NCI-H187 (cell line): ENCODE measurements at places on chromosomes 11 and 22.

GRCh38 chr11:38169286-38169685 is 1571.2 kb upstream of the RAG2 start:
- no peak for DNase-seq

GRCh38 chr11:17505146-17505545 is 28.5 kb upstream of the ABCC8 start:
- no peak for DNase-seq

DNA sequence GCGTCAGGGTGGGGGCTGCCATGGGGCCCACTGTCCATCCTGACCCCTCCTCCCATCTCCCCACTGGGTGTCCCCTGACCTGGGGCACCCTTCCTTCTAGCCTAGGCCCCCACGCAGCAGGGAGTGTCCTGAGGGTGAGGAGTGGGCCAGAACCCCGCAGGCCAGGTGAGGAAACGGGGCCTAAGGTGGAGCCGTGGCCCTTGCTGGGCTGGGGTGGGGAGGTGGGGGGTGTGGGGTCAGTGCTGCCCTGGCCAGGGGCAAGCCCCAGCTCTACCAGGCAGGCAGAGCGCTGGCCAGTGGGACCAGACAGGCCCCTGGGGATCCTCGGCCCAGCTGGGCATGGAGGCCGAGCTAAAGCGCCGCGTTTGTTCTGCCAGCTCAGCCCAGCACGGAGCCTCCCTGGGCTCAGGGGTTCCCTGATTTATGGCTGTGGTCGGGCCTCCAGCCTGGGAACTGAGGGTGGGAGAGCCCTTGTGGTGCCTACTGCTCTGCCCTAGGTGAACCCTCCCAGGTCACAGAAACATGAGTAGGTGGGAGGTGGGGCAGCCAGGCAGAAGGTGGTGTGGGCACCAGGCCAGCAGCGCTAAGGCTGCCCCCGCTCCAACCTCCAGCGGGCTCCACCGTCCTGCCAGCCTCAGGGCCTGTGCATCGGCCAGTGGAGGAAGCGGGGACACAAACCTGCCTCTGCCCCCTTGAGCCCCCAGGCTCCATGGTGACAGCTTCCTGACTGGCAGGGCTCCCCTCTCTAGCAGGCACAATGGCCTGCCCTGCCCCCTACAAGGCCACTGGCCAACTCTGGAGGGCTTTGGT is 22.4 kb downstream of the TRMU start:
- DNase-seq, result no peak

GRCh38 chr22:29431986-29432385 is 6.4 kb upstream of the RFPL1 start:
- no peak for DNase-seq

DNA sequence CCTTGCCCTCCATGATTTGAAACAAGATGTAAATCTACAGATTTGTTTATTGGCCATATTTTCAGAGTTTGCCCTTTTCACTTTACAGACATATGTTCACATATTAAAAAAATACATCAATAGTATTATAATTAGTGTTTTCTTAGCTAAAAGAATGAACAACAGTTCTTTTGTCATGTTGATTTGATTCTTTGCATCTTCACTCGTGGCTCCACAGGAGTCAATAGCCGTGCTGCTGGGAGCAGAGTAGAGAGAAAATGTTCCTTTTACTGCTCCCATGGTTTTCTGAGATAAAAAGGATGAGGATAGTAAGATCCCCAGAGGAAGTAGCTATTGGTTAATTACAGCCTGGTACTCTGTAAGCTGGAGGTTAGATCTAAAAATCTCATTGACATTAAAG is 151.2 kb downstream of the PGR start:
- DNase-seq, result no peak

GRCh38 chr22:17007852-17008731 is at the start of gene GAB4:
Gene GAB4, minus strand, starts transcription at chr22:17008222. Its CDS starts 108 bp downstream, at chr22:17008114.
- DNase-seq, result no peak

GRCh38 chr22:22555596-22555995 is 3.5 kb downstream of the PRAME start:
- no peak for DNase-seq

DNA sequence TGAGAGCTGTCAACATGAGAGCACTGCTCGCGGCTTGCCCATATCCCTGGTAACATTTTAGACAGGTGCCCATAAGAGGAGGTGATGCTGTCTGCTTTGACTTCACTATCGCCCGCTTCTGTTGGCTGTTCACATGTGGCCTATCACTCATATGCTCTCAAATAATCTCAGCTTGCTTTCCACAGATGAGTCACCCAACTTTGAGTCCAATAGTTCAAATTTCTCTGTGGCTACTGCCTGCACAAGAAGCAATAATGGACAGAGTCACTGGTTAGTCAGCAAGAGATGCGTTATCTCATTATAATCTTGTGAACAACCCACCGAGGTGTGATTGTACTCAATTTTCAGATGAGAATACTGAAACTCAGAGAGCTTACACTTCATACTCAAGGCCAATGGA is 1714.1 kb downstream of the LRRC4C start:
- DNase-seq, result no peak

- DNase-seq, result no peak
Measured at GRCh38 chr11:3208272-3208671, 10.3 kb downstream of the MRGPRG start.

DNA sequence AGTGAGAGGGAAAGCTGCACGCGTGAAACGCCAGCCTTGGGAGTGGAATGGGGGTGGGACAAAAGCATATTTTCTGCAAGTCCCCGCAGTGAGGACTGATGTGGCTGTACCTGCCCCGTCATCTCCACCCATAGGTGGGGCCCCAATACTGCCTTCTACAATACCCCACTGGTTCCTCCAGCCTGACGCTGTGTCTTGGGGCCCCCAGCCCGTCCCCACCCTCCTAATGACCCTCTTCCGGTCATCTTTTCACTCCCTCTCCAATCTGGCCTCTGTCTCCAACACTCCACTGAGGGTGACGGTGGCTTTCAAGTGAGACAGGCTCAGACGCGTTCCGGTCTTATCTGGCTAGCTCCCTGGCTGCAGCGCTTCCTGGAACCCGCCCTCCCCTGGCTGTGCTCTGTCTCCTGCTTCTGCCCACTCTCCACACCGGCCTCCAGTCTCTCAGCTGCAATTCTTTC is 104.2 kb downstream of the MICAL3 start:
- no peak for DNase-seq

DNA sequence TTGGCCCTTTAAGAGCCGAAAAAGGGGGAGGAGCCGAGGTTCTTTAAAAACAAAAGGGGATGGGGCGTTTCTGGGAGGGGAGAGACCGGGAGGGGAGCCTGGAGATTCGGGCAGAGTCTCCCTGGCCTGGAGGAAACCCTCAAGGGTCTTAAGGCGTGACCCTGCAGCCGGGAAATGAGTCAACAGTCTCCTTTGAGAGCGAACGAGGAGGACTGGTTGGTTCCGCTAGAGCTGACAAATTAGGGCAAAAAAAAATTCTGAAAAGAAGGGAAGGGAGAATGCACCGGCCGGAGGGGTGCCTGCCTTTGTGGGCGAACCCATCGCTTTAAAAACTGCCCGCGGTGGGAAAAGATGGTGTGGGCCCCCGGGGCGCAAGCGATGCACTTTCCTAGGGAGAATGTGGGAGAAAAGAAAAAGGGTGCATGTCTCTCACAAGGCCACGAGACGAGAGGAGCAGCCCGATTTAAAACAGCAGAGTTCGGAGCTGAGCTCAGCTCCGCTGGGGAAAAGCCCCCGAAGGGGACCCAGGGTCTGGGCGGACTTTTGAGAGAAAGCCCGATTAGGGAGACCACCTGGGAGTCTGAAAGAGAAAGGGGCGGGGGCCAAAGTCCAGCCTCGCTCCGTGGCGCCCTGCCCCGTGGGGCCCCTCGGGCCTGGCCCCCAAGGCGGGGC is 874 bp downstream of the ZFTA start:
- peak; percentile 47 for DNase-seq

DNA sequence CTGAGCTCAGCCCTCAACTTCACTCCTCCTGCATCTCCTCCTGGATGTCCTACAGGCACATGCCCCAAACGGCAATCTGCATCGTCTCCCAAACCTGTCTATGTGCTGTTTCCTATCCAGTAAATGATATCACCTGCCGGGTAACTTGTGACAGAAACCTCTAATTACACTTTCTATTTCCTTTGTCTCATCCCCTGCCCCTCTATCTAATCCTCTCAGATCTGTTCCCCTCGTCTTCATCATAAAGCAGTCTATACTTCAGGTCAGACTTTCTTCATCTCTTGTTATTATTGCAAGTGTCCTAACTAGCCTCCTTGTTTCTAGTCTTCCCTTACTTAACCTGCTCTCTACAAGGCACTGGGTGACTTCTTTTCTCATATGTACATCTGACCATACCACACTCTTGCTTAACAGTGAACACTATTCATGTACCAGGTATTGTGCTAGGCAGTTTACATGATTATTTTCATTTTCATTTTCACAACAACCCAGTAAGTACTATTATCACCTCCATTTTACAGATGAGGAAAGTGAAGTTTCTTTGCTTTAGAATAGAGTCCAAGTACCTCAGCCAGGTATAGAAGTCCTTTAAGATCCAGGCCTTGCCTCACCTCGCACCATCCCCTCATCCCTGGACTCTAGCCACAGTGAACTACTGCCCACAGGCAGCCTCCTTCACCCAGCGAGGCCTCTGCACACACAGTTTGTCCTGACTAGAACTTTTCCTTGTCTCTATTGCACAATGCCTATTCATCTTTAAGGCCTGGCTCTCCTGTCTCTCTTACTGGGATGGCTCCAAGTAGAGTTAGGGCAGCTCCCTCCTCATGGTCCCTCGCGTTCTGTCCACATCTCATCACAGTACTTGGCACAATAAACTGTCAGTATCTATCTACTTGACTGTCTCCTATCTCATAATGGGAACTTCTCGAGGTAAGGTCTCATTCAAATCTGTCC is 22.1 kb upstream of the UCP3 start:
- no peak for DNase-seq

- DNase-seq, result no peak
Measured at GRCh38 chr22:50482107-50483074, 1.0 kb downstream of the ADM2 start.

GRCh38 chr11:45092901-45093760 is 53.3 kb upstream of the PRDM11 start:
- DNase-seq, result no peak

DNA sequence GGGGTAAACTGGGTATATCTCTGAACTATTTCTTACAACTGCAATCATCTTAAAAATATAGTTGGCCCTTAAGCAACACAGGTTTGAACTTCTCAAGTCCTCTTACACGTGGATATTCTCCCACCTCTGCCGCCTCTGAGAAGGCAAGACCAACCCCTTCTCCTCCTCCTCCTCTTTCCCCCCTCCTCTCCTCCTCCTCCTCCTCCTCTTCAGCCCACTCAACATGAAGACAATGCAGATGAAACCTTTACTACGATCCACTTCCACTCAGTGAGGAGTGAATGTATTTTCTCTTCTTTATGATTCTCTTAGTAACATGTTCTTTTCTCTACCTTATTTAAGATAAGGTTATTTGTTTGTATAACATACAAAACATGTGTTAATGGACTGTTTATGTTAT is 20.0 kb downstream of the SHANK2 start:
- DNase-seq, result no peak

GRCh38 chr11:72646472-72646871 is 27.8 kb downstream of the PDE2A start:
- DNase-seq, result no peak

GRCh38 chr11:66262696-66263095 is 5.7 kb upstream of the RAB1B start:
- DNase-seq, result no peak

DNA sequence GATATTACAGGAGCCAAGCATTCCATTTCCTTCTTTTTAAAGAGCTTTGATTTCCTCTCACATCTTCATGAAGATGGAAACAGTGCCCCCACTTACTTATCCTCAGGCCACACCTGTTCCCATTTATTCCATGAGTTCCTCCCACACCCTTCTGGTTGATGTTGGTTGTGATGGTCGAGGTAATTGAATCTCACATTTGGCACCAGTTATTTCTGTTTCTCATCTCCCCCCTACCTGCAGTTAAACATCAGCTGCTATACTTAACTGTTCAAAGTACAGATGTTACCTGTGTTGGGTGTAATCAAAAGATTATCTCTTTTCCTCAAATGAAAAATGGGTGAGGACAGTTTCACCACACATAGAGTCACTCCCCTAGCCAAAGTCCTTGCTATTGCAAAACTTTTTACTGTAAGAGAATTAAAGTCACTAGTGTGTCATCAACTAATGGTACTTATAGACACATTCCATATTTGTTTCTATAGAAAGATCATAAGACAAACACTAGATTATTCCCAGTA is 1.9 kb downstream of the TMEM45B start:
- no peak for DNase-seq

DNA sequence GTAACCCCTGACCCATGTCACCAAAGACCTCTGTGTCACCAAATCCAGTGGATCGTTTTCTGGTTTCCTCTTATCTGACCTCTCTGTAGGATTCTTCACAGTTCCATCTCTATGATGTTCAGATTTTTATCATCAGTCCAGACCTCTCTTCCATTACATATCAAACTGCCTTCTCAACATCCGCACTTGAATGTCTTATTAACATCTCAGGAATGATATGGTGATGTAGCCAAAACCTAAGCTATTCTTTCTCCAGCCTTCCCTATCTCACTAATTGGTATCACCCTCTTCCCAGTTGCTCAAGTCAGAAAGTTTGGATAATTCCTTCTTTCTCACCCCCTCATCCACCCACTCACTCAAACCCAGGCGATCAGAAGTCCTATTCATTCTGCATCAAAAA is 13.4 kb downstream of the APLNR start:
- DNase-seq, result no peak

GRCh38 chr11:69697861-69698260 is 6.0 kb downstream of the FGF19 start:
- no peak for DNase-seq

DNA sequence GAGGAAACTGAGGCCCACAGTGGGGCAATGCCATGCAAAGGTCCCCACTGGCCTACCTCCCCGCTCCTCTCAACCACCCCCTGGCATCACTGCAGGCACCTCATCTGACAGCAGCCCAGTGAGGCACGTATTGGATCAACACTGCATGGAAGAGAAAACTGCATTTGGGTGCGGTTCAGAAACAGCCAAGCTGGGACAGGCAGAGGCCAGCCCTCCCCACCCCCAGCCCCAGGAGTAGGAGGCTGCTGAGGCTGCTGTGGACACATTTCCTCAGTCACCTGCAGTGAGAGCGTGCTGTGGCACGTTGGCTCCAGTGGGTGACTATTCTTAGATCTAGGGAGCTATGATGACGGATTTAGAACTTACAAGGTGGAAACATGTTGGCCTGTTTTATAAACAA is 63.7 kb downstream of the KCNC1 start:
- DNase-seq, result no peak

- no peak for DNase-seq
Measured at GRCh38 chr11:41039592-41039991, 419.9 kb downstream of the LRRC4C start.

DNA sequence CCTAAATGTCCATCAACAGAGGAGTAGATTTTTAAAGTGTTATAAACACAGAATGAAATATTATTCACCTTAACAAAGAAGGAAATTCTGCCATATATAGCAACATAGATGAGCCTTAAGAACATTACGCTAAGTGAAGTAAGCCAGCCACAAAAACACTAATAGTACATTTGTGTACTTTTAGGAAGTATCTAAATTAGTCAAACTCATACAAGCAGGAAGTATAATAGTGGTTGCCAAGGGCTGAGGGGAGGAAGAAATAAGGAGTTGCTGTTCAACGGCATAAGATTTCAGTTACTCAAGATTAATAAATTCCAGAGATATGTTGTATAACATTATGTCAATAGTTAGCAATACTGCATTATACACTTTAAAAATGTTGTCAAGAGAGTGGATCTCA is 181.7 kb upstream of the ZC3H12C start:
- DNase-seq, result no peak
